ENCODE measurements at places on chromosomes 7 and 10.

GRCh38 chr7:65978891-65979582, 3.0 kb downstream of the GUSB start:
- DNase-seq, result no peak

- no peak for DNase-seq
Observed at GRCh38 chr10:130790339-130790738, 521.2 kb downstream of the TCERG1L start.

GRCh38 chr10:77550378-77550777, 87.2 kb downstream of the KCNMA1 start:
- no peak for DNase-seq

DNA sequence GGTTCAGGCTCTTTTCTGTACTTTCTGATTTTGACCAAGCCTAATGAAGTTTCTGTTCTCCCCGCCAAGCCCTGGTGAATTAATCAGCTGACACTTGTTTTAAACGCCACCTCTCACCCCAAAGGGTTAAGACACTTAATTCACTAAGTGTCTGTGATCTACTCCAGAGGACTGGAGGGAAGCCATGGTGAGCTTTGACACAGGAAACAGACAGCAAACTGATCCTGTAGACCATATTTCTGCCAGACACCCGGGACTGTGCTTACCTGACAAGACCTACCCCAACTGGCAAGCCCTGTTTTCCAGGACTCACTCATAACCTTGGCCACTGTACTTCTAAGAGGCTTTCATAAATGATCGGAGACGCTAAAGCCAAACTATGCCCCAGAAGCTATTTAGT, 126.0 kb downstream of the STRA8 start:
- no peak for DNase-seq
